Thymus (tissue), 14 donors: ENCODE measurements at places on chromosomes 5 and 9.

GRCh38 chr5:143931476-143931875 lies 119.5 kb downstream of the HMHB1 start:
- DNase-seq, result no peak

DNA sequence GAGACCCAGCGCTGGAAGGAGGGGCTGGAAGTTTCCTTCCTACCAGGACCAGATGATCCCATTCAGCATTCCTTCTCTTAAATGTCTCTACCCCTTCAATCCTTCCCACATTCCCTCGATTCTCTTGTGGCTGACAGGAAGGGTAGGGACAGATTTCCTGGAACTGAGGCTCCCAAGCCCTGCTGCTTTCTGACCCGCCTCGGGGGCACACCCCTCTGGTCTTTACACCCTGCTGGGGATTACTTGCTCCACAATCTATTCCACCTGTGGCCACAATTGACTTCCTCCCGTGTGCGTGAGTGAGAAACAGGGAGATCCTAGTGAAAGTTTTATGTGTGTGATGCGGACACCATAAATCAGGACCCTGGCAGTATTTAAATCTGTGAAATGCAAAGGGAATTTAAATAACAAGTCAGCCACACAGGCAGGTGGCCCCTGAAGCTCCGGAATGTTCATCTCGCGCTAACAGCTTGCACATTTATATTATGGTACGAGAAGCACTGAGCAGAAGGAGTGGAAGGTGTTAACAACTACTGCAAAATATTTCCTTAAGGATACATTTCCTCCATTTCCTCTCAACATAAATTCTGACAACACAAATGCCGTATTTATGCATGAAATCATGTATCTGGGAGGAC lies 237.5 kb downstream of the SLIT3 start:
- no peak for DNase-seq

GRCh38 chr5:66974256-66974655 lies 222.3 kb downstream of the CD180 start:
- no peak for DNase-seq

GRCh38 chr9:124632077-124632621 lies 125.0 kb upstream of the NR5A1 start:
- DNase-seq, result no peak

GRCh38 chr9:134545215-134545542 lies 96.4 kb upstream of the COL5A1 start:
- DNase-seq, result no peak

GRCh38 chr9:33461492-33461891 lies 12.2 kb downstream of the NOL6 start:
- DNase-seq, result no peak

- no peak for DNase-seq
Measured at GRCh38 chr5:91142819-91143218, 240.3 kb downstream of the ARRDC3 start.

DNA sequence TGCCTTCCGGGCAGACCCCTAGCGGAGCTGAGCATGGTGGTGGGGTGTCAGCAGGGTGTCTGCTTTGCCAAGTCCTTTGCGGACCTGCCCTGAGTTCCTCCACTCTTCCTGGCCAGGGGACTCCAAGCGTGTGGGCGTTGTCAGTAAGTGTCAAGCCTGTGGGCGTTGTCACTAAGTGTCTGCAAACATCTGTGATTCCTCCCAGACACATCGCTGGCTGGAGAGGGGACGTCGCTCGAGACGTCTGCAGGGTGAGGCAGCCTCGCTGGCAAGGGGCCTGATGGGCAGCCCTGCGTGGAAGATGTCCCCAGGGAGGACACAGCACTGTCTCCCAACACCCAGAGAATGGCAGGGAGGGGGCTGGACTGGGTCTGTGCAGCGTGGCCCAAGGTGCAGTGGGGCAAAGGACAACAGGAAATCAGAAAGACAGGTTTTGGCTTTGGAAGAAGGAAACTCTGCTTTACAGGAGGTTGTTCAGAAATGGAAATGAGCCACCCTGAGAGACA lies 28.8 kb downstream of the ADAMTSL2 start:
- no peak for DNase-seq

GRCh38 chr5:160743027-160743426 lies 109.0 kb downstream of the ATP10B start:
- DNase-seq, result no peak

DNA sequence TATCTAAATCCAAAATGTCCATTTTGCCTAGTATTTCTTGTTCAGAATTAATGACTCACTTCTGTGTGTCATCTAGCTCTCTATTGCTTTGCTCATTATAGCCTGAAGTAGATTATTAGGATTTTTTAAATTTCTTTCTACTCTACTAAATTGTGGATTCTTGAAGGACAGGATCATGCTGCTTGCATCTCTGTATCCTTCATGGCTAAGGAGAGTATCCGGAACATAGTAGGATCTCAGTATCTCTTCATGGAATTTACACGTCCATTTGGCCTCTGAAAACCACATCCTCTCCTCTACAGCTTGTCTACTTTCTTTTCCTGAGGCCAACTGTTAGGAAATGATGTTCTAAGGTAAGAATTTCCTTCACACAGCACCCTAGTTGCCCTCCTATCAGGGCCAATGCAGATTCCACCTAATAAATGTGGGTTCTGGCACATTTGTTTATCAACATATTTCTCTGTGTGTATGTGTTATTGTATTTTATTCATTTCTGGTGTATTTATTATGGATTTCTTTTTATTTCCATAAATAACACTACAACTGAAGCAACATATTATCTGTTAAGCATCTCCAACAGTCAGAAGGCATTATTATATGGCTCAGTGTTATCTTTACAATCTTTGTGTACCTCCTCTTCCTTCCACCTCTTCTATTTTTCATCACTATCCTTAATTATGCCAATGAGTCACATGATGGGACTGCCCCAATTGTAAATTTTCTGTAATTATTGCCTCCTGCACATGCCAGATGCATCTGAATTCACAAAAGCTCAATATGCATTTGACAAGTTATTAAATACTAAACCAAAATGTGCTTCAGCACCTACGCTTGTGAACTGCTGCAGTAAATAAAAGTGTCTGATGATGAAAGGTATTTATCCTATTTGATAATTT lies 557.8 kb upstream of the TLE4 start:
- no peak for DNase-seq

DNA sequence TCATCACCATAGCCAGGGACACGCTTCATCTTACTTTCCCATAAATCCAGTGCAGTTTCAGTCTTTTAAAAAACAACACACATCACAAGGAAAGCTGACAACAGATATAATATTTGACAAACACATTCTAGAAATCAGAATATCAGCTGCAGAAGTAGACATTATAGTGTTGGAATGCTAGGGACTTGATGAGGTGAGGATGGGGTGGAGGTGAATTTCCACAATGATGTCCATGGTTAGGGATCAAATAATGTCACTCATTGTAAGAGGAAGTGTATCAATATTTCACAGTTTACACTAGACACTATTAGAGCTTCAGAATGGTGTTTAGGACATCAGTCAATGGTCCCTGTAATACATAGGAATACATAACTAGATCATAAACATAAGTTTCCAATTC lies 7.0 kb downstream of the FST start:
- DNase-seq, result no peak

- DNase-seq, result no peak
Measured at GRCh38 chr9:126919193-126919592, 4.6 kb downstream of the RALGPS1 start.

DNA sequence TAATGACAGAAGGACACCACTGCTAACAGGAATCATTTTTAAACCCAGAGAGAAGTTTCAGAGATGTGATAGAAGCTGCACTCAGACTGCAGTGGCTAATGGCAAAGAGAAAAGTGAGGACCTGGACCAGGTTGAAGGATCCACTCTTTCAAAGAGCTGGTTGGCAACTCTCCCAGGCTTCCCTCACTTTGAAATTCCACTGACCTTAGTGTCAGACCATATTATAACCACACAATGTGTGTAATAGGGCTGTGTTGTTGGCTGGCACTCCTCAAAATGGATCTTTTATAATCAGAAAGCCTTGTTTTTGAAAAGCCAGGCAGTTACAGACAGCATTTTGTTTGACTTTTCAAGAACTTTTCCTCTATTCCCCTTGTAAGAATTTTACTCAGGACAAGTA lies 280.7 kb downstream of the PRELID2 start:
- no peak for DNase-seq

DNA sequence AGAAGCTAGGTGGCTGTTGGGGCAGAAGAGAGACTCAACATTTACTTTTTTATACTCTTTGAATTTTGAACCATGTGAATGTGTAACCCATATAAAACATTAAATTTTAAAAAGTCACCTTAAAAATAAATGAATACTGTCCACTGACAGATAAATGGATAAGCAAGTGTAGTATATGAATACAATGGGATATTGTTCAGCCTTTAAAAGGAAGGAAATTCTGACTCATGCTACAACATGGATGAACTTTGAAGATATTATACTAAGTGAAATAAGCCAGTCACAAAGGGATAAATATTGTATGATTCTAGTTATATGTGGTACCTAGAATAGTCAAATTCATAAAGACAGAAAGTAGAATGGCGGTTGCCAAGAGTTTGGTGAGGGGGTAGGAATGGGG lies 113.9 kb downstream of the TMEM174 start:
- DNase-seq, result no peak

DNA sequence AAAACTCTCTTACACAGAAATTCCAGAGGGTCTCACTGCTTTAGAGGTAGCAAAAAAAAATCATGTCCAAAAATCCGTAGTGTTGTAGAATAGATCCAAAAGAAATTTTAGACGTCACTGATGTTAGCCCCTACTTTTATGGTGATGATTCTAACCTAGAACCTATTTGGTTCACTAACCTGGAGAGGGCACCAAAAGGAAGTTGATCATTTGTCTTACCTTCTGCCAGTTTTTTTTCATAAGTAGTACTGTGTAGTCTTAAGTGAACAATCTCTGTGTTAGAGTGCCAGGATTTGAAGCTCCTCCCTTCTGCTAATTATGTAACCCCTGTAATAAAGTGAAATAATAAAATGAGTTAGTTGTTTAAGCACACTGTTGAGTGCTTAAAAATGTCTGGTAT lies 215.2 kb downstream of the SMARCA2 start:
- DNase-seq, result no peak

DNA sequence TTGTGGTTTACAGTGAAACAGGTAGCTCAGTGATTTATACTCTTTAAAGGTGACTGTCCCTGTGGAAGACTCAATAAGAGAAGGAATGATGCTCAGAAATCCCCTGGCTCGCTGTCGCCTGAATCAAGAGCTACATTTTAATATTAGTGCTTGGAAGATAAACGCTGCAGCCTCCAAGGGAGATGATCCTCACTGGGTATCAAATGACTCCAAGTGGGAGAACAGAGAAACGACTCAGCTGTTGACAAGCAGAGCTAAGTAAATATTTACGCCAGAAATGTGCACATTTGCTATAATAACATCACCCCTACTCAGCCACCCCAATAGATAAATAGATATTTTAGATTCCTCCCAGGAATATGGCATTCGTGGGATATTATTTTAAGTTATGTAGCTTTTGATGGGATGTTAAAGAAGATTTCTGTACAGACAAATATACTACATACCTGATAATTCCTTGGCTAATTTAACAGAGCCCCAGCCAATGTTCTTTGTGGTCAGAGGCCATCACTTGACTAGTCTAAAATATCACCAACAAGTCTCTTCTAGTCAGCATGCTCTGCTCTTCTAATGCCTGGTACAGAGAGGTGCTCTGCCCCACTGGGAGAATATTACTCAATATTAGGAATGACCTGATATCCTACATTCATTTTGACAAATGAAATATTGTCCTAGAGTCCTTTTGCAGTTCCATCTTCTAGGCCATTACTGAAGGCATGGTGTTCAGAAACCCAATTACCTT lies 18.3 kb upstream of the CCDC192 start:
- DNase-seq, result no peak

- DNase-seq, result no peak
Measured at GRCh38 chr5:56581426-56581825, 233.9 kb upstream of the MAP3K1 start.

- no peak for DNase-seq
Measured at GRCh38 chr9:91297306-91297705, 64.4 kb downstream of the AUH start.

DNA sequence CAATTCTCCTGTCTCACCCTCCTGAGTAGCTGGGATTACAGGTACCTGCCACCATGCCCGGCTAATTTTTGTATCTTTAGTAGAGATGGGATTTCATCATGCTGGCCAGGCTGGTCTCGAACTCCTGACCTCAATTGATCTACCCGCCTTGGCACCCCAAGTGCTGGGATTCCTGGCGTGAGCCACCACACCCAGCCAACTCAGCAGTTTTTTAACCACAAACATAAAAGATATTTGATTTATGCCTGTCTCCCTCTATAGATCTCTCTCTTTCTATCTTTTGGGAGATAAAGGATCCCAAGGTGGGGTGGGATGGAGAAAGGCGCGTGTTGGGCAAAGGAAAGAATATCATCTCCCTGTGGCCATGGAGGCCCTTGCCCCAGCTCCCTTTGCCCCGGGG lies 26.8 kb downstream of the NR4A3 start:
- no peak for DNase-seq

DNA sequence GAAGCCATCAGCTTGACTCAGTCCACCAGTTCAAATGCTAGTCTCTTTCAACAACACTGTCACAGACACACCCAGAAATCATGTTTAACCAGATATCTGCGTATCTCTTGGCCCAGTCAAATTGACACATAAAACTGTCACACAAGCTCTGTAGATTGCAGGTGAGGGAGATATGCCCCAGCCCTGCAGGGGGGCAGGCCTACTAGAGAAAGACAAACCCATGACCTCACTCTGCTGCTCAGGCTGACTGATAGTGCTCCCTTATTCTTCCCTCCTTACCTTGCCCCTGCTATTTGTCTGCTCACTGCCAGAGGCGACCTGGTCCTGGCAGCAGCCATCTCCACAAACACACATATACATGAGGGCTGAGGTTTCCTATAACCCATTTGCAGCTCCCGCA lies 351.3 kb downstream of the DRD1 start:
- DNase-seq, result no peak

- DNase-seq, result no peak
Measured at GRCh38 chr5:134245101-134245604, 19.3 kb upstream of the PPP2CA start.

GRCh38 chr9:122897969-122898368 lies 7.2 kb downstream of the RC3H2 start:
- DNase-seq, result no peak

GRCh38 chr9:117044241-117044640 lies 357.1 kb downstream of the TRIM32 start:
- DNase-seq, result no peak

DNA sequence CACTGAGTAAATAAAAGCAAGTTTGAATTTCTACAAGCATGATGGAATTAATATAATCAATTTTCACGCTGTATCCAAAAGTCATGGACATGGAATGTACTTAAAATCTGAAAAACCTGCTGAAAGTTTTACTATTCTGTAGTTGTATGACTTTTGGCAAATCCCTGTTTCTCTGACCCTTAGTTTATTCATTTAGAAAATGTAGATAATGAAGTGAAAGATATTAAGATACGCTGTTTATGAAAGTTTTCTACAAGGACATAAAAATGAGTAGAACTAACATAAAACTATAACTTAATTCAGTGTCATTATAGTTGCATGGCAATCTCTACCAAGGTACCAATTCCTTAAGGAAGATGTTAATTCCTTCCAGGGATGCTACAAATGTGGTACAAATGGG lies 363.2 kb upstream of the MPDZ start:
- no peak for DNase-seq

GRCh38 chr5:109416882-109417281 lies 7.1 kb upstream of the PJA2 start:
- no peak for DNase-seq
